Endothelial cell of umbilical vein (primary cell): ENCODE measurements at places on chromosomes 7 and 10. TPM values are rescaled to one million over a fixed set of nuclear protein-coding genes. Genes with fewer than 3 reads are reported as not detected.

- DNase-seq, result no peak
Observed at GRCh38 chr7:69603351-69603750, 5.1 kb downstream of the AUTS2 start.

- DNase-seq, result no peak
Observed at GRCh38 chr10:132916956-132917666, 25.3 kb downstream of the CFAP46 start.

- no peak for DNase-seq
Observed at GRCh38 chr10:133019191-133019590, 68.5 kb upstream of the ADGRA1 start.

DNA sequence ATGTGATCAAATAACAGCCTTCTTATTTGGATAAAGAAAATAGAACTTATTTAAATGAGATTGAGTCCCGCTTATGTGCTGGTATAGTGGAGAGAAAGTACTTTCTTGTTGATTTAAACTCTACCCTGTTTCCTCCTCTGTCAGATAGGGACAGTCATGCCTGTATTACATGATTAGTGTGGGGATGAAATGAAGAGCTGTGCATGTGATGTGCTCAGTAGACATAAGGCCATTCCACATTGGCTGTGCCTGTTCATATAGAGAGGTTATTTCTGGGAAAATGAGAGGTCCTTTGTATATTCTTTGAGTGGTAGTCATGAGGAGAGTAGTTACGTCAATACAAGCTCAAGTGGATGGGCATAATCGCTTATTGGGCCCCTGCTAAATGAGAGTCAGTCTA lies 5.7 kb downstream of the MTURN start:
- DNase-seq, result no peak

GRCh38 chr7:134476044-134476443 lies 17.1 kb upstream of the AKR1B1 start:
- no peak for DNase-seq

DNA sequence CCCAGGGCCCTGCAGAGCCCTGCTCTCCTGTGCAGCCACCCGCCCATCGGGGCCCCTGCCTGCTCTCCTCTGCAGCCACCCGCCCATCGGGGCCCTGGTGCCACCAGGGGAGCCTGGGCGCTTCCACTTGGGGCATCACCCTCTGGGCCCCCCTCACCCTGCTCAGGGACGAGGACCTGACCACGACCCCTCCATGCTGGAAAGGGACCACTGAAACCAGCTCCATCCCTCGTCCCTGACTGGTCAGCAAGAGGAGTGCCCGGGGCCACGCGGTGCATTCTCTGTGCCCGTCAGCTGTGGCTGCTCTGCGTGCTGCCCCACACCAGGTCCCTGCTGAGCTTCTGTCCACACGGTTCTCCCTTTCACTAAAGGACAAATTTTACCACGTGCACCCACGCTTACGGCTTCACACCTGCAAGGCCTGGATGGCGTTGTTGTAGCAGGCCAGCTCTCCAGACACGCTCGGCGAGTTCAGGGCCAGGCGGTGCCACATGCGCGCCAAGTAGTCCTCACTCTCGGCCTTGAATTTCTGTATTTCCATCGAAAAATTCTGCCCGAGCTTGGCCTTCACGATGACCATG lies 57.6 kb downstream of the CFAP46 start:
- no peak for DNase-seq

Gene OR6B1
- total RNA-seq, result not detected in 2 replicates

Gene ADAM12
- 0.33 and 0.37 TPM in 2 replicates for total RNA-seq

Gene SPDYE11
- not detected in 2 replicates for total RNA-seq

Gene IGFBP1
- 2.3 and 4.0 TPM in 2 replicates for total RNA-seq
